ENCODE measurements at places on chromosomes 4 and X. TPM values are rescaled to one million over a fixed set of nuclear protein-coding genes. Genes with fewer than 3 reads are reported as not detected.

The SMARCA1 gene
- total RNA-seq = 31.3 TPM

The UGT8 gene
- not detected for total RNA-seq

The PPARGC1A gene
- total RNA-seq = 1.0 TPM

The EGF gene
- not detected for total RNA-seq

The C1QTNF7 gene
- total RNA-seq = not detected

The KLHL15 gene
- total RNA-seq = 7.7 TPM

The ETDA gene
- total RNA-seq = not detected

The RAB33A gene
- total RNA-seq = 0.19 TPM

The SUV39H1 gene
- total RNA-seq = 5.0 TPM

The GAGE12E gene
- not detected for total RNA-seq

The IL15 gene
- 3.6 TPM for total RNA-seq

The RFC1 gene
- total RNA-seq = 36.4 TPM

The FTSJ1 gene
- 34.3 TPM for total RNA-seq

The FREM3 gene
- 0.76 TPM for total RNA-seq

The S100P gene
- total RNA-seq = 0.06 TPM

The NAP1L2 gene
- total RNA-seq = 3.0 TPM

The F11 gene
- total RNA-seq = not detected
